ENCODE measurements at places on chromosomes 16 and 17. TPM values are rescaled to one million over a fixed set of nuclear protein-coding genes. Genes with fewer than 3 reads are reported as not detected.

APOH gene
- total RNA-seq, result not detected

IGF2BP1 gene
- total RNA-seq, result not detected

DNA sequence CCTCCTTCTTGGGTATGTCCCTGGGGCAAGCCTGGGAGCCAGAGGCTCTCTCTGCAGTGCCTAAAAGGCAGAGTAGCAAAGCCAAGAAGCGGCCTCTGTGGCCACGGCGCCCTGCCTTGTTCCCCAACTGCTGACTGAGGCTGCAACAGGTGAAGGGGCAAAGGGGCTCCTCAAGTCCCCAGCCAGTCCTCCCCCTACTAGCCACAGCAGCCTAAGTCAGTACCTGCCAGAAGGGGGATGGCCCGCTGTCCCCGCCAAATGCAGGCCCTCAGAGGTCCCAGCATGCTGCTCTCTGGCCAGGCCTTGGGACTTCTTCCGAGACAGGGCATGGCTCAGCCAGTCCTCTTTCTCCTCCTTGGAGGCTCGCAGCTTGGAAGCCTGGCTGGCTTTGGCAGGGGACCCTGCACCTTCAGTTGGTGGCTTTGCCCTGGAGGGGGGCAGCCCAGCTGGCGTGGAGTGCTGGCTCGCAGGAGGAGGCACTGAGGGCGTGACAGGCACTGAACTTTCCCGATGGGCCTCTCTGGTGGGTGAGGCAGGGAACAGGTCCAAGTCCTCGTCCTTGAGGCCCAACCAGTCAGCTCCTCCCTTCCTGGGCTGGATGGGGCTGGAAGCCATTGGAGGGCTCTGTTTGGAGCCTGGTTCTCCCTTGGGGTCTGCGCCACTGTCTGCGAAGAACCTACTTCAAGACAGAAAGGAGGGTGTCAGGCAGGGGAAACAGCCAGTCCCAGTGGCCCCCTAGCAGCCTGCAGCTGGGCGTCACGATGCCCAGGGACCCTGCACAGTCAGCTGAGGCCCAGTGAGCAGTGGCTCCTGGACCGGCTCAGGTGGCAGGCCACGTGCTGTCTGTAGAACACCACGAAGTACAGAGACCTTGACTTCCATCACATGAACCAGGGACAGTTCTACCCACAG is 17.6 kb downstream of the FBF1 start:
- DNase-seq, result no peak

DNA sequence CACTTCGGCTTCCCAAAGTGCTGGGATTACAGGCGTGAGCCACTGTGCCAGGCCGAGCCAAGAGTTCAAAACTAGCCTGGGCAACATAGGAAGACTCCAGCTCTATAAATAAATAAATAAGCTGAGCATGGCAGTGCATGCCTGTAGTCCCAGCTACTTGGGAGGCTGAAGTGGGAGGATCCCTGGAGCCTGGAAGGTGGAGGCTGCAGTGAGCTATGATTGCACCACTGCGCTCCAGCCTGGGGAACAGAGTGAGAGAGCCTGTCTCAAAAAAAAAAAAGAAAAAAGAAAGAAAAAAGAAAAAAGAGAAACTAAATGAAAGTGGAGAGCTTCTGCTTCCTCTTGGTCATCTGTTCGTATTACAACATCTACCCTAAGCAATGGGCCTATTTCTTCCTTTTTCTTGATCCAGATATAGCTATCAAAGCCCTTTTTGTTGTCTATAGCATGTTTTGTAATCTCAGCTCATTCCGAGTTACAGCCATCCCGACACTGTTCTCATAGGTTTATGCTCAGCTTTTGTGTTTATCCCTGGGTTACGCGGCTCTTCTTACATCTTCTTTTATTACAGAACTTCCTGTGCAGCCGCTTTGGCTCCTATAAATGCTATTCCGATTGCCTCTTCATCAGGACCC is 14.1 kb upstream of the MAPK3 start:
- DNase-seq, result no peak

GRCh38 chr16:15601212-15601879 is 41.6 kb downstream of the MARF1 start:
- no peak for DNase-seq

GRCh38 chr16:79758615-79759346 is 158.2 kb upstream of the MAF start:
- DNase-seq, result no peak

DNA sequence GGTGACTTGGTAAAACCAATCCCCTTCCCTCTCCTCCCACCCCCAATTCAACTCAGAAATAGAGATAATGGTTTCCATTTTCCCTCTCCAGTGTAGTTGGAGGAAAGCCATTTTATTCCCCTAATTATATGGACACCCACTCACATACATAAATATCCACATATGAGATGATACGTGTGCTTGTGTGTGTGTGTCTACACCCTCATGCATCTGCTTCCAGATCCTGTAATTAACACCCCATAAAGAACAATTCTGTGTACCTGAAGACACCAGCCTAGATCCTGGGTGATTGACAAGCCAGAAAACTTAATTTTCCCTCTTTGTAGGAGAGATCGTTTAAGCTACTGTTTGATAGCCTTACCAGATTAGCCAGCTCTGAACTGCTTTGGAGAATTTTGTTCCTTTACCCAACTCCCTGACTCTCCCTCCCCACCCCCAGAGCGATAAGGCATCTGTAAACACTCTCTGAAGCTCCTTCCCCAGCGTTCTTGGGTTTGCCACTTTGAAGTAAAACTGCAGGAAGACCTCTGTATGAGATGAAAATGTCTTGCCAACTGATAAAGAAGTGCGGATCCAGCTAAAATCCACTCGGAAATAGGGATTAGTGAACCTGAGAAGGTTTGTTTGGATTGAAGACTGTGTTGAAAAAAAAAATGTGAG is 175.7 kb downstream of the RGS9 start:
- DNase-seq, result no peak

DNA sequence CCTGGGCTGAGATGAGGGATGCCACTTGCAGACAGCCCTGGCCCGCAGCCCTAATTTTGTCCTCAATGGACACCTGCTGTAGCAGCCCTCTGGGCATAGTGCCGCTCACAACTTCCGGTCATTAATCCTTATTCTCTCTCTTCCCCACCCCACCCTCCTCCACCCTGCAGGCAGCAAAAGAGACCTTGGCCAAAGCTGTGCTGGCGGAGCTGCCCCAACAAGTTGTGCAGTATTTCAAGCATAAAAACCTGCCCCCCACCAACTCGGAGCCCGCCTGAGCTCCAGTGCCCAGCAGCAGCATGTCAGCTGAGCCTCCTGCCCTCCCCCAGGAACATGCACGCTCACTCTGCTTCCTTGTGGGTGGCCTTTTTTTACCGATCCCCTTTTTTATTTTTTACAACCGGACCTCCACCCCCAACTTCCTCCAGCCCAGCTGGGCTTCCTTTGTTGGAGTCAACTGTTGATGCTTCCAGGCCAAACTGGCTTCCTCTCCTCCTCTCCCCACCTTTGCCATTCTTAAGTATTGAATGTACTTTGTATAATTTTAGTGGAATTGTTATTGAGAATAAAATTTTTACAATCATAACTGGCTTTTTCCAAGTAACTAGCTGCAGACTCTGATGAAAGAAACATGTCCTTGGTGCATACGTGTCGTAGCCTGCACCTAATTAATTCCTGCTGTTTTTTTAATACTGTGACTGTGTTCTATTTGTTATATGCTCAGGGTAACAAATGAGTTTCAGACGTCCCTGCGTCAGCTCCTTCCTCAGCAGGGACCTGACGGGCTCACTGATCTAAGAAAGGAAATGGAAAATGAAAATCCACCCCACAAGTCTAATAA is 38.2 kb downstream of the PSME3IP1 start:
- DNase-seq, result peak; percentile 42

DNA sequence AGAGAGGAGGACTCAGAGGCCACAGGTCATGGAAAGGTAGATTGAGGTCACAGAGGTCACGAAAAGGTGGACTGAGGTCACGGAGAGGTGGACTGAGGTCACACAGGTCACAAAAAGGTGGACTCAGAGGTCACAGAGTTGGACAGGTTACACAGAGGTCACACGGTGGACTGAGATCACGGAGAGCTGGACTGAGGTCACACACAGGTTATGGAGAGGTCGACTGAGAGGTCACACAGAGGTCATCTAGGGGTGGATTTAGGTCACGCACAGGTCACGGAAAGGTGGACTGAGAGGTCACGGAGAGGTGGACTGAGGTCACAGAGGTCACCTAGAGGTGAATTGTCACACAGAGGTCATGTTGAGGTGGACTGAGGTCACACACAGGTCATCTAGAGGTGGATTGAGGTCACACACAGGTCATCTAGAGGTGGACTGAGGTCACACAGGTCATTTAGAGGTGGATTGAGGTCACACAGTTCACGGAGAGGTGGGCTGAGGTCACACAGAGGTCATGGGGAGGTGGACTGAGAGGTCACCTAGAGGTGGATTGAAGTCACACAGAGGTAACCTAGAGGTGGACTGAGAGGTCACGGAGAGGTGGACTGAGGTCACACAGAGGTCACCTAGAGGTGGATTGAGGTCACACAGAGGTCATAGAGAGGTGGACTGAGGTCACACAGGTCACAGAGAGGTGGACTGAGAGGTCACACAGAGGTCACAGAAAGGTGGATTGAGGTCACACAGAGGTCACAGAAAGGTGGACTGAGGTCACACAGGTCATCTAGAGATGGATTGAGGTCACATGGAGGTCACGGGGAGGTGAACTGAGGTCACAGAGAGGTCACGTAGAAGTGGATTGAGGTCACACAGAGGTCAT is 26.7 kb upstream of the JPT2 start:
- no peak for DNase-seq

BAHCC1 gene
- 44.1 TPM for total RNA-seq

- no peak for DNase-seq
Observed at GRCh38 chr17:39208893-39209292, 8.8 kb downstream of the RPL19 start.

GRCh38 chr17:42904110-42904469 is 3.5 kb downstream of the G6PC1 start:
- DNase-seq, result no peak

DNA sequence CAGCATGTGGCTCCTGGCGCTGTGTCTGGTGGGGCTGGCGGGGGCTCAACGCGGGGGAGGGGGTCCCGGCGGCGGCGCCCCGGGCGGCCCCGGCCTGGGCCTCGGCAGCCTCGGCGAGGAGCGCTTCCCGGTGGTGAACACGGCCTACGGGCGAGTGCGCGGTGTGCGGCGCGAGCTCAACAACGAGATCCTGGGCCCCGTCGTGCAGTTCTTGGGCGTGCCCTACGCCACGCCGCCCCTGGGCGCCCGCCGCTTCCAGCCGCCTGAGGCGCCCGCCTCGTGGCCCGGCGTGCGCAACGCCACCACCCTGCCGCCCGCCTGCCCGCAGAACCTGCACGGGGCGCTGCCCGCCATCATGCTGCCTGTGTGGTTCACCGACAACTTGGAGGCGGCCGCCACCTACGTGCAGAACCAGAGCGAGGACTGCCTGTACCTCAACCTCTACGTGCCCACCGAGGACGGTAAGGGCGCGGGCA is 645 bp downstream of the NLGN2 start:
- no peak for DNase-seq

- no peak for DNase-seq
Observed at GRCh38 chr17:75625813-75626486, 7.3 kb upstream of the SMIM5 start.

DNA sequence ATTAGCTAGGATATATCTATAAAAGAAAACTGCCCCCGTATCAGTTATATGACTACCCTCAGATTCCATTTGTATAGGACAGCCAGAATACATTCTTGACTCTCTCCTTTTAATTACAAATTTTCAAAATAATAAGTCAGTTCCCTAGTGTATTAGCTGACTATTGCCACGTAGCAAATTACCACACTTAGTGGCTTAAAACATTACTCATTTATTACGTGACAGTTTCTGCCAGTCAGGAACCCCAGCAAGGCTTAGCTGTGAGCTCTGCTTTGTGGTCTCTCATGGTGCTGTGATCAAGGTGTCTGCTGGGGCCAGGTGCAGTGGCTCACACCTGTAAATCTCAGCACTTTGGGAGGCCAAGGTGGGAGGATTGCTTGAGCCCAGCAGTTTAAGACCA is 13.9 kb upstream of the SCNN1B start:
- no peak for DNase-seq

GRCh38 chr17:4436846-4437245 is 3.1 kb downstream of the SPNS3 start:
- DNase-seq, result no peak

GRCh38 chr17:72661116-72661944 is 431.2 kb downstream of the SLC39A11 start:
- DNase-seq, result peak; percentile 42

TBX4 gene
- not detected for total RNA-seq

DNA sequence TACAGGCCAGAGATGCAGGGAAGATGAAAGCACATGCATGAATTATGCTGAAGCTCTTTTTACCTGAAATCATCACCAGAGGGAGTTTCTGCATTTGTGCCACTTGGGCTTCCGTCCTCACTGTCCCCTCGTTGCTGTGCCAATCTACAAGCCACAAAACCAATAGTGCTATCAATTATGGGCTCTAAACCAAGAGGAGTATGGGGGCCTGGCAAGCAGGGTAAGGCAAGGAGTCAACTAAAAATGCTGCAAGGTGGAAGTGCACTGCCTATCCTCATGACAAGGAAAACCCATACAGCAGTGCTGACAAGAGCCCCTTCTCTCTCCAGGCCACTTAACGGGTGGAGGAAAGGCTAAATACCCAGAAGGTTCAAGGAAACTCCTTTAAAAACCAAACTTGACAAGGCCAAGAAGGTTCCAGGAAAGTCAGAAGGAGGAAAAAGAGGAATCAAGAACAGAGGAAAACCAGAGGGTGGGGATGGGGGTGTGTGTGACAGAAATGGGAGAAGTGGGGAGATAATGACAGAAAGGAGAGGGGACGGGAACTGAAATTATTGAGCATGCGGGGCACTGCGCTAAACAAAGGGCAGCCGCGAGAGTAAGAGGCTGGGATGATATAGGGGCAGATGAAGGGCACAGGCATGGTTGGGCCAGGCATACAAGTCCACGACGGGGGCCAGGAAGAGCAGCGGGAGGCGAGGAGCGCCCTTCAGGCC is 674 bp downstream of the C17orf75 start:
- no peak for DNase-seq

- DNase-seq, result no peak
Observed at GRCh38 chr17:77085926-77086432, 54.8 kb upstream of the SEC14L1 start.

DNA sequence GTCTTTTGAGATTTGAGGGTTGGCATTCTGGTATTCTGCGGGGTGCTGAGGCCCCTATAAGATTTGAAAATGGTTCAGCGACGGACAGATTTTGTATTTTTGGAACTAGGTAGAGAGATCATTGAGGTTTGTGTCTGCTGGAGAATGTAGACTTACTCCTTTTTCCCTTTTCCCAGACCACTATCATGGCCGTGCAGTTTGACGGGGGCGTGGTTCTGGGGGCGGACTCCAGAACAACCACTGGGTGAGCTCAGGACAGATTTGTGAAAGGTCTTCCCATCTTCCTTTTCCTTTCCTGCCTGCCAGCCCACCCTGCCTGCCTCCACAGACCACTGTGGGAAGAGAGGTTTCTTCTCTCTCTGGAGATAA is 572 bp downstream of the PSMB6 start:
- no peak for DNase-seq

- peak; percentile 7 for DNase-seq
Observed at GRCh38 chr17:48769009-48769675, 40.6 kb upstream of the HOXB13 start.

TAT gene
- not detected for total RNA-seq

PRSS33 gene
- total RNA-seq, result not detected

HOXB4 gene
- not detected for total RNA-seq
